ENCODE measurements at places on chromosomes 12 and 14. TPM values are rescaled to one million over a fixed set of nuclear protein-coding genes. Genes with fewer than 3 reads are reported as not detected.

DNA sequence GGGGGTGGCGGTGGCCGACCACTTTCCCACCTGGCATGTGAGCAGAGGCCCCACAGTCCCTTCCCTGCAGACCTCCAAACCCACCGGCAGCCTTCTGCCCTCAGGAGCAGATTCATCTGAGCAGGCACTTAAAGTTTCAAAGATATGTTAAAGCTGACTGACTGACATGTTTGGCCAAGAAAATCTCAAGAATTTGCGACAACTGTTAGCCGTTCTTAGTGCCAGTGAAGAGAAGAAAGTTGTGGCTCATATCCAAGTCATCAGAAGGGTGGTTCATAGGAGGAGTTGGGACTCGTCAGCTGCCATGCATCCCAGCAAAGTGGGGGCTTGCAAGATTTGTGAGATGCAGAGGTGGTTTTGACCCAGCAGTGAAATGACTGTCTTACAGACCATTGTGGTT lies 27.2 kb downstream of the ELK3 start:
- no peak for DNase-seq

GRCh38 chr14:99972748-99973466 lies 92.3 kb upstream of the EVL start:
- DNase-seq: no peak

Gene KRT75
- total RNA-seq: 0.02 TPM

Gene TSPAN8
- not detected for total RNA-seq

Gene OAS3
- total RNA-seq: 238 TPM

Gene B3GNT4
- 0.34 TPM for total RNA-seq
